Left ventricle myocardium superior (tissue), 1 donor: ENCODE measurements at places on chromosomes 5 and 9. TPM values are rescaled to one million over a fixed set of nuclear protein-coding genes. Genes with fewer than 3 reads are reported as not detected.

GRCh38 chr5:28324174-28324573 lies 1285.8 kb upstream of the CDH9 start:
- DNase-seq: no peak

- DNase-seq: no peak
Observed at GRCh38 chr5:56094579-56095361, 100.0 kb upstream of the IL6ST start.

DNA sequence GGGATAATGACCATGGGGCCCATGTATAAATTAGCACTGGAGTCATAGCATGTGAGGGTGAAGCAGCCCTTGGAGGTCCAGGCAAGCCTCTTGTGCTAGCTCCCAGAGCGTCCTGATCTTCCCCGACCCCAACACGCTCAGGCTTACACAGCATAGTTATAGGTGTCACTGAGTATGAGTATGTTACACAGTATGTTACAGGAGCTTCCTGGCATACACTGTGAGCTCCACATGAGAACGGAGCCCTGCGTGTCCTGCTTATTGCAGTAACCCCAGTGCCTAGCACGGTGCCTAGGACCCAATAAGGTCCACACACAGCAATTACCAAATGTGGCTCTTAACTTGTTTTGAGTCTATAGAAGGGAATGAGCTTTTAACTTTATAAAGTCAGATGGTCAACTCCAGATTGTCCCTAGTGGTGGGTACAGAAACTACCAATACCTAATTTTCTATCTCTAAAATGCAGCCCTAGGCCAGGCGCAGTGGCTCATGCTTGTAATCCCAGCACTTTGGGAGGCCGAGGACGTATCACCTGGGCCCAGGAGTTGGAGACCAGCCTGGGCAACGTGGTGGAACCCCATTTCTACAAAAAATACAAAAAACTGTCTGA lies 64.1 kb downstream of the PLAC8L1 start:
- no peak for DNase-seq

DNA sequence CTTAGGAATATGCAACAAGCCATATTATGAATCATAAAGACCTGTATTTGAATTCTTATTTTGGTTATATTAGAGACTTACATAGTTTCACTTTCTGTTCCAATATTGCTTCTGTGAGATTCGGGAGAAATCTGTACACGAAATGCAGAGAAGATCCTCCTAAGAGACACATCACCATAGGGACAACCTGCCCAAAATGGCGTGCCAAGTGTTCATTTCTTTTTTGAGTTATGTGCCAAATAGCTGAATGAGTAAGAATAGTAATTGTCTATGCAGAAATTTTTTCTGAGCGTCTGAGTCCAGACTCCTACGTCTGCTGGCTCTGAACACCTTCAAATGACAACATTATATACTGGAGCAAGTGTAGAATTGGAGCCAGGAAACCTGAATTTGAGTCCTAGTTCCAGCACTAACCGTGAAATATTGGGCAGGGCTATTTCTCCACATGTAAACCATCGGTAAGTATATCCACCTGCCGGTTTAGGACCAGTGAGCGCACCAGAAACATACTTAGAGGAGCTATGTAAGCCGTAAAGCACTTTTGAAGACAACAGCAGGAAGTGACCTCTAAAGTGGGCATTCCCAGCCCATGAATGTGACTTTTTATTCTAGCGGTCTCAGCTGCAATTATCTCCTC lies 163.9 kb upstream of the DMRT1 start:
- no peak for DNase-seq

GRCh38 chr5:7261049-7261448 lies 134.9 kb upstream of the ADCY2 start:
- no peak for DNase-seq

DNA sequence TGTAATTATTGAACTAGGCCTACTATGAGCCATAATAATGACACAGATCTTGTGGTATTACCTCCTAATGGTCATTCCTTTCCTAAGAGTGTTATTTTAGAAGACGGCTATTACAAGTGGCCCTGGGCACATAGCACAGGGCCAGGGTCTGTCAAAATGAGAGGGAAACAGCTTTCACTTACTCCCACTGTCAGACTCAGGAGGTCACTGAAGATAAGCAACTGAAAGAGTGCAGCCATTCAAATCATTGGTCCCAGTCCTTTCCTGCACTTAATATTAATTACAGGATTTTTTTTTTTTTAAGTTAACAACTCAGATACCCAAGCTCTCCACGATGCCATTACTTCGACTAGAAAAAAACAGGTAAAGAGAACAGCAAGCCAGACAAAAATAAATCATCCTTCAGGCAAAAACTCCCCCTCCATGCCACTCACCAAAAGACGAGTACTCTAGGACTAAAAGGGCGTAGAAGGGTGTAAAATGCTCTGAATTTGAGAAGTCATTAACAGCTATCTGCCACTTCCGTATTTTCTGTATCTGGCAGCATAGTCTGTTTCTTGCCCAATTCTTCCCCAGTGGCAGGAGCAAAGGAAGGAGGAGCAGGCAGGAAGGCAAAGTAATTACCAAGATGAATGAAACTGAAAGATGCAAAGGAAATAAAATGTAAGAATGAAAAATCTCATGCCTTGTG lies 87.4 kb downstream of the ZNF608 start:
- no peak for DNase-seq

DNA sequence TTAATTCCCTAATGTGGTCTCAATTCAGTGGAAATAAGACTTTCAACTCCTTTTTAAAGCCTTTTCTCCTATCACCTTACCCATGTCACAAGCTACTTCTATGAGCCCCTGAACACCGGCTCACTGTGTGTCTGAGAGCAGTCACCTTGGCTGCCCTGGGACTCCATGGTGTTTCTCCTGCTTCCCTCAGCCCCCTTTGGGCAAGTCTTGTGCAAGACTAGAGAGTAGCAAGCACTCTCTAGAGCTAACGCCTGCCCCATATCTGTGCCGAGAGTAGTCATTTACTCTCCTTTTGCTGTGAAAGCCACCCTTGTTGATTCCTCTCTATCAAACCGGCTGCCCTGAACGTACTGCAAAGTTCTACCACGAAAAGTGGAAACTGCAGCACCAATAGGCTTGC lies 77.9 kb upstream of the DAB2 start:
- DNase-seq: no peak

GRCh38 chr9:136118320-136119060 lies at the start of gene TMEM250:
TSS of gene TMEM250 (minus strand) at chr9:136118875. CDS start at chr9:136116900, 1,975 bp downstream.
- peak; percentile 98 for DNase-seq

- DNase-seq: peak; percentile 18
Observed at GRCh38 chr9:138007918-138008841, 130.6 kb downstream of the CACNA1B start.

- no peak for DNase-seq
Observed at GRCh38 chr5:131266370-131267060, 2.7 kb downstream of the CDC42SE2 start.

GRCh38 chr5:160198146-160198545 lies 31.2 kb upstream of the FABP6 start:
- no peak for DNase-seq

DNA sequence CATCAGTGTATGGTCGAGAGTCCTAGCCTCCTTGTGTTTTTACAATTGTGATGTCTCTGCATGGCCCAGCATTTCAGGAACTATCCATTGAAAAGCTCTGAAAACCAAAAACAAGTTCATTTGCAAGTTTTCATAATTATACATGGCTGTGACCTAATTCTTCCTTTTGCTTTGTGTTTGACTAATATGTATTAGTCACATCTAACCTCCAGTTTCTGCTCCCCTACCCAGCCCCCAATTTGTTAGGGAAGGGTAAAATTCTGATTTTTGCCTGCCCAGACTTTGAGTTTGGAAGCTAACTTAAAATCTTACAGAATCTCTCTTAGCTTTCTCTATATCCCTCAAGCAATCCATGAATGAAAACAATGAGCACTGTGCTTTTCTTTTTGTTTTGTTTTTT lies 128.2 kb upstream of the SEMA6A start:
- DNase-seq: no peak

DNA sequence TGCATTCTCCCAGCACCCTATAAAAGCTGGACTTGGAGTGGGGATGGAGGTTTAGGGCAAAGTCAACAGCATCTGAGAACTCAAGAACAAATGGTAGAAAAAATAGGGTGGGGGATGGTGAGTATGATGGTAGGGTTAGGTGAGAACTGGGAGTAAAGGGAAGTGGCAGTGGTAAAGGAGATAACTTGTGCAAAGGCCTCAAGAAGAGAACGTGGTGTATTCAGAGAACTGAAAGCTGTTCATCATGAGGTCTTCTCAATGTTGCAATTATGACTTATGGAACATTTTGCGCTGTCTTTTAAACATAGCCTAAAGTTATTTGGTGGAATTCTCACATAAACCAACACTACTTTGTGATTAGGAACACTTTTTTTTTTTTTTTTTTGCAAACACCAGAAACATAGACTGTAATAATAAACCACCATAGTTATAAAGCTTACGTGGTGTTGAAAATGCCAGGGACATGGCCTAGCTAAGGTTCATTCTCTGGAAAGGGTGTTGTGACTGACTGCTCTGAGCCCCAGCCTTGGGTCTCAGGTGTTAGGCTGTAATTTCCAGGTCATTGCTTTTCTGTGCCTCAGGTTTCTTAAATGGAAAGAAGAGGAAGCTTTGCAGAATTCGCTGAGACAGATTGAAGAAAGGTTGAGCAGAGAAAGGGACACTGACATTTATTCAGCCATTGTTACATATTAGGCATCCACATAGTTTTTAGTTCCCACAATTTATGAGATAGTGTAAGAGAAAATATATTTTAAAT lies 19.2 kb upstream of the TXNDC8 start:
- no peak for DNase-seq

DNA sequence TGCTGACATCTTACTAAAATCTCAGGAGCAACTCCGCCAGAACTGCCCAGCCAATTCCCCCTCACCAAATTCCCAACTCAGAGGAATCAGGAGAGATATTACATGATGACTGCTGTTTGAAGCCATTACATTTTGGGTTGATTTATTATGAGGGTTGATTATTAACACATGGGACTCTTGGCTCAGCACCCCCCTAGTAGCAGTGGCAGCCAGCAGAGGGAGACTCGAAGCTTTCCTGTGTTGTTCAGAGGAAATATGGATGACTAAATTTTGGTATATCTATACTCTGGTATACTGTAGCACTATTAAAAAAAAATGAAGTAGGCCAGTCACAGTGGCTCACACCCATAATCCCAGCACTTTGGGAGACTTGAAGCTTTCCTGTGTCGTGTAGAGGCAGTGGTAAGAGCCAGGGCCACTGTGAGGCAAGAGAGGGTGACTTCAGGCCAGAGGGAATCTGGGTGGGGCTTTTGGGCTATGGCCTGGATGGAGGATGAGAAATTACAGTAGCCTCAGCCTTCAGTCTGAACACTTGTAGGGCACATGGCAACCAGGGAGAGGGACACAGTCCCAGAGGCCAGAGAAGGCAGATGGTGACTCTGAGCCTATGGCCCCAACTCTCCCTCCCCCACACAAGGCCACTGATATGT lies 111.4 kb downstream of the LHX2 start:
- DNase-seq: no peak

DNA sequence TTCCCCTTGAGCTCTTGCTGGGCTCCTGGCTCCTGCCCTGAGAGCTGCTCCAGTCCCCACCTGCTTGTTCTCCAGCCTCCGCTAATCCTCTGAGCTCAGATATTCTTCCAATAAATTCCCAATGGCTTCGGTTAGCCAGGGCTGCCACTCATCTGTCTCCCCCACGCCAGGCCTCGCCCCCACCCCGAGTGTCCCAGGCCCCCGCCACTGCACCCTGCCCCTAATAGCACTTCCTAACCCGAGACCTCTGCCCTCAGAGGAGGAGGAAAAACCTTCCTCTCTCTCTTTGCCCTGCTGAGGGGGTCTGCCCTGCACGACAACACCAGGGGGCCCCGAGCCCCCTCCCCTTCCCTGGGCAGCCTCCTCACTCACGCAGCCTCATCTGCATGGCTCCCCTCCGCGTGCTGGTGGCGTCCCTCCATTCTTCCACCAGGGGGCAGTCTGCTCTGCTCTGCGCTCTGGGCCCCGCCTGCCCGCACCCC lies 5.4 kb upstream of the LCN15 start:
- DNase-seq: no peak

DNA sequence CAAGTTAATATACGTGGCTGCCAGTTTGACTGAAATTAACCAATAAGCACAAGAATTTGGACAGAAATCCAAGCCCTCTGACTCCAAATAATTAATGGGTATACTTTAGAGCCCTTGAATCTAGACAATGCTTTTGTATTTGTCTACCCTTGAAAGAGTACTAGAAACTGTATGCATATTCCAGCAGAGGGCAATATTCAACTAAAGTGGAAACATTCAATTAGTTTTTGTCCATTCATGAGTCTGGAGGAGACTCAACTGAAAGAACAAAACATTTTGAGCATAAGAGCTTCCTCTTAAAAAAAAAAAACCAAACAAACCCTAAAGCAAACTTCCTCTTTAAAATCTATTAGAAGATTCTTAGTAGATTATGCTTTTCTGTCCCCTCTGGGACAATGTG lies 157.8 kb downstream of the ARHGEF28 start:
- DNase-seq: no peak

DNA sequence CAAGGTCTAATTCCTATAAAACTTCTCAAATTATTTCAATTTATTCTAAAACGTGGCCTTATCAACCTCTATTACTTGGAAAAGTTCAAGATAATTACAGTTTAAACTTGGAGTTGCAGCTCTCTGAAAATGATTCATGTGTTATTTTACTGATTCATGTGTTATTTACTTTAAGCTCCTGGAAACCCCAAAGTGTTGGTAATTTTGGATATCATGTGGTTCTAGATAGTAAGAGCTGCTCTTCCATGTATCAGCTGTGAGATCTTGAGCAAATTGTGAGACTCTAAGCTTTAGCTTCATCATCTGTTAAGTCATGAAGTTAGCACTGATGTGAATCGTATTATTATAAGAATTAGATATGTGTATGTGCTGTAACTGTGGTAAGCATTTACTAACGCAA lies 749.2 kb downstream of the TLE4 start:
- no peak for DNase-seq

- DNase-seq: no peak
Observed at GRCh38 chr9:125593581-125594222, 113.3 kb downstream of the MAPKAP1 start.

- DNase-seq: no peak
Observed at GRCh38 chr9:126147936-126148870, 178.4 kb upstream of the MVB12B start.

DNA sequence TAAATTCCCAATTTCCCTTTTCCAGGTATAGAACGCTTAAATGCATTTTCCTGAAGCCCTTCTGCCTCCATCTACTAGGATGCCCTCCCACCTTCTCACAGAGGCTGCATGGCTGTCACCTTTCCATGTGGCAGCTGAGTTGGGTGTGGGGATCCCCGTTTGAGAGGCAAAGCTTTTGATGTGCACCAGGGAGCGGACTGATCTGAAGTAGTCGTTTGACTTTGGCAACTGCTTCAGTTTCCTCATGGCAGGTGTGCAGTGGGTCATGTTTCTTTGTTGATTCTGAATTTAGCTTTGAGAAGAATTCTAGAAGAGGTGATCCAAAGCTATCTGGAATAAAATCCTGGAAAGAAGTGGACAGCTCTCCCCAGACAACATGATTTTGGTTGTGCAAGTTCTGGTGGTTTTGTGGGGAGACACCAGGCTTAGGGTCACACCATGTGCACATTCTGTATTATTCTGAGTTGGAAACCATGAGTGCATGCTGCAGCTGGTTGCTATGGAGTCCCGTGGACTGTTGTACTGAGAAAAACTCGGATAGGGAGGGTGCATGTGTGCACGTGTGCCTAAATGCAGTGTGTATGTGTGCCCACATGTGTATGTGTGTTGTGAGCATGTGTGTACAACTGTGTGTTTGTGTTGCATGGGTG lies 63.5 kb downstream of the GADD45G start:
- no peak for DNase-seq

- no peak for DNase-seq
Observed at GRCh38 chr5:179319123-179319522, 26.1 kb downstream of the ADAMTS2 start.

SLC6A3 gene
- total RNA-seq: not detected

PCDH1 gene
- 17.2 TPM for total RNA-seq

HSPB3 gene
- total RNA-seq: 492 TPM

CYSTM1 gene
- 58.2 TPM for total RNA-seq

C9orf85 gene
- total RNA-seq: 7.3 TPM

SLC31A1 gene
- 11.4 TPM for total RNA-seq
